ENCODE measurements at places on chromosomes 7 and 10. TPM values are rescaled to one million over a fixed set of nuclear protein-coding genes. Genes with fewer than 3 reads are reported as not detected.

DNA sequence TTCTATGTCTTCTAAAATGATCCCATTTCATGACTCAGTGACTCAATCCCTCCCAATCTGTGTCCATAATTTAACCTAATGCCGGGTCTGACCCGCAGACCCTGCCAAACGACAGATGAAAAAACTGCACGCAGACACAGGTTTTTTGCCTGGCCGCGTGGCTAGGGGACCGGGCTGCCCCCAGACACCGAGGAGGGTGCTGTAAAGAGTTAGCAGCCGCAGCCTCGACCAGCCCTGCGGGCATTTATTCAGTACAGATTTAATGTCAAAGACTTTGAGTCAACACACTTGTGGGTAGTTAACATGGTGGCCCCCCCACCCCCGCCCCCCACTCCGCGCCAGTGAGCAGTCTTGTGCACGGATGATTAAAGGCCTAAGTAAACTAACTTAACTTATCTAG is 1324.7 kb downstream of the GATA3 start:
- no peak overlapping the region for H3K4me3 ChIP-seq
- H3K4me1 ChIP-seq: no peaks in the 10 kb centered on the region
- no peaks in the 10 kb centered on the region for H3K36me3 ChIP-seq

DNA sequence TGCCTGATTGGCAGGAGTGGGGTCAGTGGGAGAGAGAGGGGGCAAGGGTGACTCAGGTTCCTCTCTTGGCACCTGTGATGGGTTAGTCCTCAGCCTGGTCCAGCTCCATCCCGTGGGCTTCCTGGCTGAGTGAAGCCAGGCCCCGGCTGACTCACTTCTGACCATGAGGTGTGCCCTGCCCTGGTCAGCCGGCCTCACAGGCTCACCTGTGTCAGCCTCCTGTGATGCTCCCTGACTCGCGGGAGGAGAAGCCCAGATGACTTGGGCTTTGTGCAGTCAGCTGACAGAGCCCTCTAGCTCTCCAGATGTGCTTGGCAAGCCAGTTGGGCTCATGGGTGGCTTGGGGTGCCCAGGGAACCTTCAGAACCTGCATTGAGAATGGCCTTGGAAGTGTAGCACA is 16.0 kb upstream of the PPIF start:
- H3K27me3 ChIP-seq: no peaks in the 10 kb centered on the region
- no peak overlapping the region for H3K27ac ChIP-seq
- H3K4me3 ChIP-seq: no peak overlapping the region
- no peaks in the 10 kb centered on the region for H3K36me3 ChIP-seq

GRCh38 chr10:26455567-26456315 is 17.6 kb downstream of the APBB1IP start:
- no peak for DNase-seq
- H3K4me1 ChIP-seq: no peaks in the 10 kb centered on the region
- no peak overlapping the region for H3K4me3 ChIP-seq

DNA sequence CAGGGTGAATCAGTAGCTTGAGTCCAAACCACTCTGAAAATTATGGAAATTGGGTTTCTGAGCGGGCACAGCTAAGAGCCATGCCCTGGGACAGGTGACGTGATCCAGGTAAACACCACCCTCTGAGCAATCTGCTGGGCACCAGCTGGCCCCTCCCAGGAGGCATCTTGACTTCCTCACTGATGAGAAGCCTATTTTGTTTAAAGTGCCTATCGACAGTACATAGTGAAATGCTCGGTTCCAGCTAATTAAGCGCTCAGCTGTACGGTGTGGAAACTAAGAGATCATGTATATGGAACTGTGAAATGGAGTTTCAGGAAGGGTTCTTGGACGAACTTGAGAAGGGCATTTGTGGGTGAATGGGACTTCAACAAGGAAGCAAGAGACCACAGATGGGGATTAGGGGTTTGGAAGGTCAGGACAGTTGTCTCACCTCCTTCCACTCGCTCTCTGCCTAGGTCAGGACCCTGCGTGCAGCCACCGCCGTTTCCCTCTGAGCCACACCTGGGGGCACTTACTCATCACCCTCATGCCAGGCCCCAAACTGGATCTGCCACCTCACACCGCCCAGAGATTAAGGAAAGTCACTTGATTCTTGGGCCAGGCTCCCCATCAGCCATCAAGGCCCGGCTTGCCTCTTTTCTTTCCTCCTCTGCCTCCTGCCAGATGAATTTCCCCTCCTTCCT is 3.2 kb downstream of the ITPRIP start:
- peaks cover 37% of the 10 kb centered on the region for H3K4me1 ChIP-seq
- H3K27me3 ChIP-seq: peaks cover 5% of the 10 kb centered on the region
- H3K36me3 ChIP-seq: no peaks in the 10 kb centered on the region
- no peak overlapping the region for H3K27ac ChIP-seq

DNA sequence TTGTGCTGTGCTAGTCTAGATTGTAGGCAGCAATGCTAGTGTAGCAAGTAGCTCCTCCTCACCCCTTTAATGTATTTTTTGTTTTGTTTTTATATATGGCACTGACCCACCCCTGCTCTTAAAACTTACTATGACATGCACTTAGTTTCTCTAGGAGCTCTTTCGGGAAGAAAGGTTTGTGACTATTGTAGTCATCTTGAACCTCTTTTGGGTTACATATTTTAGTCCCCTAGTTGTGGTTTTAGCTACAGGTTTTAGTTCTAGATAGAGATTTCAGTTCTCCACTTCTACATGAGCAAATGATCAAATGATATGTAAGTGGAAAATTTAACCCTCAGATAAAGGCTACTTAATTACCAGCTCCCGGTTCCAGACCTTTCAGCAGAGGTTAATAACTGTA is 14.9 kb downstream of the MINPP1 start:
- H3K4me3 ChIP-seq: no peak overlapping the region
- no peaks in the 10 kb centered on the region for H3K4me1 ChIP-seq
- peaks cover 14% of the 10 kb centered on the region for H3K36me3 ChIP-seq
- DNase-seq: no peak
- H3K27ac ChIP-seq: no peak overlapping the region

- no peaks in the 10 kb centered on the region for H3K4me1 ChIP-seq
- no peaks in the 10 kb centered on the region for H3K27me3 ChIP-seq
- H3K36me3 ChIP-seq: peaks cover 57% of the 10 kb centered on the region
- no peak overlapping the region for H3K27ac ChIP-seq
These were observed 22.4 kb downstream of the ADGRA1 start for GRCh38 chr10:133110133-133110532.

GRCh38 chr10:13439313-13440184 is 89.3 kb downstream of the BEND7 start:
- H3K36me3 ChIP-seq: no peaks in the 10 kb centered on the region
- H3K27me3 ChIP-seq: peaks cover 7% of the 10 kb centered on the region
- no peak overlapping the region for H3K27ac ChIP-seq
- H3K4me3 ChIP-seq: peak overlapping the region; percentile 48
- DNase-seq: no peak
- peaks cover 15% of the 10 kb centered on the region for H3K4me1 ChIP-seq

- H3K27ac ChIP-seq: no peak overlapping the region
- H3K4me1 ChIP-seq: no peaks in the 10 kb centered on the region
- no peaks in the 10 kb centered on the region for H3K36me3 ChIP-seq
- no peak overlapping the region for H3K4me3 ChIP-seq
- no peaks in the 10 kb centered on the region for H3K27me3 ChIP-seq
These were observed 60.8 kb upstream of the PLPP4 start for GRCh38 chr10:120396228-120396627.

DNA sequence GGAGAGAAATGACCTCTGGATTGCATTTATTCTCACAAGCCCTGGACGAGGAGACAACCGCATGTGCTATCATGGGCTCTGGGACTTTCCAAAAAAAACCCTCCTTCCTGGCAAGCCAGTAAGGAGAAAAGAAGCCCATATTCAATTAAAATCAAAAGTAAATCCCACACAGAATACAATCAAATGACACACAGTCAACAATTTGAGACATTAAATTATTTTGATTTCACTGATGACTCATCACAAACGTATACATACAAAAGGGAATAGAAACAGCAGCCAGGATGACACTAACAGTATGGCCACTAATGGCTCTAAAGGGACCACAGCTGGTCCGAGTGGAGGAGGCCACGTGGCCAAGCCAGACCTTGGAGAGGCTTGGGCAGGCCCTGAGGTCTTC is 24.9 kb downstream of the LRRC20 start:
- H3K36me3 ChIP-seq: no peaks in the 10 kb centered on the region
- no peak overlapping the region for H3K4me3 ChIP-seq
- no peaks in the 10 kb centered on the region for H3K27me3 ChIP-seq
- H3K4me1 ChIP-seq: peaks cover 5% of the 10 kb centered on the region
- H3K27ac ChIP-seq: no peak overlapping the region

DNA sequence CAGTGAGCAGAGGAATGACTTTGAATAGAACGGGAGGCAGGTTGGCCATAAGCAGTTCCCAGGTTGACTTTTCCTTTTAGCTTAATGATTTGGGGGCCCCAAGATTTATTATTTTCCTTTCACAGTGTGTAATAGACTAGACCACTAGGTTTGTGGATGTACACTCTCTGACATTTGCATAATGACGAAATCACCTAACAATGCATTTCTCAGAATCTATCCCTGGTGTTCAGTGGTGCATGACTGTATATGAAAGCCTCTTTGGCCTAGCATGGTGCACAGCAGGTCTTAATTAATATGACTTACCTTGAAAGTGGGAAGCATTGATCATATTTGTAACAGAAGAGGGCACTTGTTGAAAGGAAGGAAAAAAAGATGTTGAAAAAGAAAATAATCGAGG is 761.9 kb downstream of the TYW1 start:
- no peaks in the 10 kb centered on the region for H3K36me3 ChIP-seq
- H3K27me3 ChIP-seq: peaks cover 12% of the 10 kb centered on the region

- no peak overlapping the region for H3K4me3 ChIP-seq
- H3K27me3 ChIP-seq: no peaks in the 10 kb centered on the region
- H3K36me3 ChIP-seq: no peaks in the 10 kb centered on the region
- H3K27ac ChIP-seq: no peak overlapping the region
- no peak for DNase-seq
- no peaks in the 10 kb centered on the region for H3K4me1 ChIP-seq
These were observed 22.0 kb upstream of the IMPDH1 start for GRCh38 chr7:128431754-128432153.

DNA sequence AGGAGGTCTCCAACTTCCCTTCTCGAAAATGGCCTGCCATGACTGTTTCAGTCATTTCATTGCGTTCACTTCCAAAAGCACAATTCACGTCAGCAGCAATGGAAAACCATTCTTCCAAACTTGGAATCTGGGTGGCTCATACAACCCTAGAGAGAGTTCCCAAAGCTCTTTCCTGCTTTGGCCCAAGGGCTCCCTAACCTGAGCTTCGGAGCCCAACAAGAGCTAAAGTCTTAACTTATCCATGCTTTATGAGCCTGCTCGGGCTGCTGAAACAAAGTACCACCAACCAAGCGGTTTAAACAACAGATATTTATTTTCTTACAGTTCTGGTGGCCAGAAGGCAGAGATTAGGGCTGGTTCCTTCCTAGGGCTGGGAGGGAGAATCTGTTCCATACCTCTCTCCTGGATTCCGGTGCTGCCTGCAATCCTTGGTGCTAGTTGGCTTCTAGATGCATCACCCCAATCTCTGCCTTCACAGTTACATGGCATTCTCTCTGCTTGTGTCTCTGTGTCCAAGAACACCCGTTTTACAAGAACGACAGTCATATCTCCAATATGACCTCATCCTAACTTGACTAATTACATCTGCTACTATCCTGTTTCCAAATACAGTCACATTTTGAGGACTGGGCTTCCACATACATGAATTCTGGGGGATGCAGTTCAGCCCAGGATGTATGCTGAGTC is 33.5 kb downstream of the CAMK2B start:
- H3K4me3 ChIP-seq: no peak overlapping the region
- peaks cover 14% of the 10 kb centered on the region for H3K4me1 ChIP-seq
- no peak overlapping the region for H3K27ac ChIP-seq
- peaks cover 2% of the 10 kb centered on the region for H3K27me3 ChIP-seq
- DNase-seq: no peak

DNA sequence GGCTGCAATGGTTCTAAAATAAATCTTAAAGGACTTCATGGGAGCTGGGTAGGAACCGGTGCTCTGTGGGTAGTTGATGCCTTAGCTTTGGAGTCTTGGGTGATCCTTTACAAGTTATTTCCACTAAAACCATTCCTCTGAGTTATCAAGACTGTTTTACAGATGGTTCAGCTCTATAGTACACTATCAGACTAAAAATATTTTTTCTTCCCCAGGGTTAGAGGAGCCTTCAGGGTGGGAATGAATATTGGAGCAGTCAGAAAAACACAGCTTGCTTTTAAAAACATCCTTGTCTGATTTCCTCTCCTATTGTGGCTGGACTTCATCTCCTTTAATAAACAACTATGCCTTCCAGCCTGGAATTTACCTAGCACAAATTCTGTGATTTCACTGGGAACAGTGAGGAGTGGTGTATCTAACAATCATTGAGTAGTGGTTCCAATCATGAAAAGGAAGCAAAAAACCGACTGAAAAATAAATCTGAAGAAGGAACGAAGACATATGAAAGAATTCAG is 102.6 kb upstream of the AFAP1L2 start:
- no peaks in the 10 kb centered on the region for H3K27me3 ChIP-seq
- peaks cover 11% of the 10 kb centered on the region for H3K4me1 ChIP-seq
- peak overlapping the region; percentile 79 for H3K27ac ChIP-seq
- H3K4me3 ChIP-seq: no peak overlapping the region
- no peak for DNase-seq

DNA sequence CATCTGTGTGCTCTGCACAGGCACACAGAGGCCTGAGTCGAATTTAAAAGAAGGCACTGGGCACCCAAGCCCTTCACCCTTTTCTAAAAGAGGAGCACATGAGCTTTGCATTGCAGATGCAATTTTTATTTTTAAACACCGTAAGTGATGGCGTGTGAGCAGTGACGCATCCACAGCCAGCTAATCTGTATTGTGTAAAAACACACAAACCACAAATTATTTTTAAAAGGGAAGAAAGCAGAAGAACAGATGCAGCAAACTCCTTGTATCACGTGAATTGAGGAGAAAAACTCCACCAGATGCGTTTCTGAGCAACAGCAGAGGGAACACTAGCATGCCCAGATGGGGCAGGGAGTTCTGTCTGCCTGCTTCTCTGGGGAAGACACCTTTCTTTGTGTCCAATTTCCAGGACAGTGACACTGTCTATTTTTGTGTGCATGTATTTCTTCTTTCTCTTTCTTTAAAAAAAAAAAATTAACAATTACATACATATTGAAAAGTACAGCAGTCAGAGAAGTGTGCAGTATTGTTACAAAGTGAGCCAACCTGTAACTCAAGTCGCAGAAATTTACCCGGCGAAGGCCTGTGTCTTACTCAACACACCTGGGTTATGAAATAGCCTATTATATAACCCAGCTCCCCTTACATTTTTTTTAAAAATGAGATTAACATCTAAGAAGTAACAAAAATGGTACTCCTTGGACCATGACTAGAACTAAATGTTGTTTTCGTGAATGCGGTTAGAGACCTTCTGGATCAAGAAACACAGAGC is 39.2 kb downstream of the EEPD1 start:
- peaks cover 34% of the 10 kb centered on the region for H3K4me1 ChIP-seq
- no peak overlapping the region for H3K4me3 ChIP-seq
- DNase-seq: no peak
- no peaks in the 10 kb centered on the region for H3K27me3 ChIP-seq

GRCh38 chr7:128697302-128697905 is 25.3 kb downstream of the GARIN1A start:
- peaks cover 9% of the 10 kb centered on the region for H3K4me1 ChIP-seq
- no peak overlapping the region for H3K27ac ChIP-seq
- peak overlapping the region; percentile 53 for H3K4me3 ChIP-seq
- DNase-seq: no peak
- H3K36me3 ChIP-seq: no peaks in the 10 kb centered on the region
- peaks cover 17% of the 10 kb centered on the region for H3K27me3 ChIP-seq

Gene EVX1
- total RNA-seq: 0.11 TPM

Gene ELOVL3
- total RNA-seq: 0.40 TPM

Gene TWIST1
- 6.5 TPM for total RNA-seq
